ENCODE measurements at places on chromosomes 12 and 14.

DNA sequence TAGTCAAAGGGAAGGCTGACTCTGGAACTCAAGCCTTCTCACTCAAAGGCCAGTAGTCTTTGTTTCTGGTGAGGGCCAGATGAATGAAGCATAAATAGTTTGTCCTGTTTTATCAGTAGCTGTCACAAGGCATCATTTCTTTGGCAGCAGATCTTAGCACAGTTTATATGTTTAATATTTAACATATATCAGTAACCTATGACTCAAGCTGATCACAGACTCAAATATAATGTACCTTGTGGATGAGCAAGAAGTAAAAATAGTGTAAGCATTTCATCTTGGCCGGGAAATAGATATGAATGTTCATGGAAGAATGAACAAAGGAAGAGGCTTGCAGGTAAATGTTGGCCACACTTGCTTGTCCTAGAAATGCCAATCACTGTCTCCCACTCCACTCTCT lies 158.3 kb upstream of the BMP4 start:
- no peak for DNase-seq

- no peak for DNase-seq
These were observed 119.2 kb downstream of the TRMT5 start for GRCh38 chr14:60861545-60862140.

- peak; percentile 47 for DNase-seq
These were observed 2.6 kb downstream of the WNK1 start for GRCh38 chr12:754851-755562.

- no peak for DNase-seq
These were observed 33.3 kb downstream of the CCDC85C start for GRCh38 chr14:99570544-99571302.

- DNase-seq: peak; percentile 80
These were observed 122.9 kb downstream of the TSPAN9 start for GRCh38 chr12:3200032-3200617.

GRCh38 chr12:85759091-85759490 lies 77.1 kb downstream of the RASSF9 start:
- DNase-seq: no peak

DNA sequence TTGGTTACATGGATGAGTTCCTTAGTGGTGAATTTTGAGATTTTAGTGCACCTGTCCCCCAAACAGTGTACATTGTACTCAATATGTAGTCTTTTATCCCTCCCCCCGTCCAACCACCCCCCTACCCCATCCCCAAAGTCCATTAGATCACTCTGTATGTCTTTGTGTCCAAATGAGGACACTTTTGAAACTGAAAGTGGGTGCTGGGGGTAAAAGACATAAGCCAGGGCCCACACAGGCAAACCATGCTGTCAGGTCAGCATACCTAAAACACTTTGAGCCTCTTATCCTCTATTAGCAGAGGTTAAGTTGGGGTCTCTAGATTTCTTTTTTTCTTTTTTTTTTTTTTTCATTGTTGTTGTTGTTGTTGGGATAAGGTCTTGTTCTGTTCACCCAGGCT lies 31.3 kb upstream of the KICS2 start:
- no peak for DNase-seq

- DNase-seq: peak; percentile 57
These were observed 6.7 kb upstream of the CDKL1 start for GRCh38 chr14:50403419-50403818.

- DNase-seq: no peak
These were observed 38.1 kb downstream of the CIT start for GRCh38 chr12:119838826-119839600.

DNA sequence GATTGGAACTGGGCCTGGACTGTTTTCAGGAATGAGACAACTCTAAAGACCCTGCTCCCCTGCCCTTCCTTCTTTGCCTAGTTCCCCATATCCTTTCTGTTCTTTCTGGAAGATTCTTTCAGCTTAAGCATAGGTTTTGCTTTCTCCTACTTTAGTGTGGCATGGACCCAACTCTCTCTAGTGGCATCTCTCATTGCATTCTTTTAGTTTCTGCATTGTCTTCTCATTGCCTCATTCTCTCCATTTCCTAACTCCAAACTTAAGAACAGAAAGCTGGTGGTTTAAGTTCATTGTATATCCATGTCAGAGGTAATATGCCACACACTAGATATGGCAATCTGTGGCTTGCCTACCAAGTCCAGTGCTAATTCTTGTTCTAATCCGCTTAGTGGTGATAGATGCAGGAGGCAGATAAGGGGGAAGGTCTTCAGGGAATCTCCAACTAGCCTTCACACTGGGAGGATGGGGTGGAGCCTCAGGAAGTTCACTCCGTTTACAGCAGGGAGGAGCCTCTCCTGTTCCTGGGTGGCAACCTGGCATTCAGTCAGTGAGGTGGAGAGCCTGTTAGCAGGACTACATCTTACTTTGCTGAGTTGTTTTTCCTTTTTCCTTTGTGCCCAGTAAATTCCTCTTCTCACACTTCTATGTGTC lies 165.1 kb upstream of the LMNTD1 start:
- no peak for DNase-seq

DNA sequence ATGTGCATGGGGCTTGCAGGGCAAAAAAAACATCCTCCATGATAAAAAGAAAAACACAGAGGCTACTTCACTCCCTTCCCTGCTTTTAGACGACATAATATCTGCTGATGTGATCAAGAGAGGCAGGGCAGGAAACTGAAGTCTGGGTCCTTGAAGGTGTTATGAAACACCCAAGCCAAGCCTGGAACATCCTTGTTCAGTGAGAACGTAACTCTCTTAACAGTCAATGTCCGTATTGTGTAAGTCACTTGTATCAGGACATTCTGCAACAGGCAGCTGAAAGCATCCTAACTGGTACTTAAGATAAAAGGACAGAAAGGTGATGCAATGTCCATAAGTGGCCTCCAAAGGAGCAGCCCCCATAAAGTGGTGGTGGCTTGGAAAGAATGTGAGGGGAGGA lies 20.0 kb downstream of the KCNK10 start:
- no peak for DNase-seq

DNA sequence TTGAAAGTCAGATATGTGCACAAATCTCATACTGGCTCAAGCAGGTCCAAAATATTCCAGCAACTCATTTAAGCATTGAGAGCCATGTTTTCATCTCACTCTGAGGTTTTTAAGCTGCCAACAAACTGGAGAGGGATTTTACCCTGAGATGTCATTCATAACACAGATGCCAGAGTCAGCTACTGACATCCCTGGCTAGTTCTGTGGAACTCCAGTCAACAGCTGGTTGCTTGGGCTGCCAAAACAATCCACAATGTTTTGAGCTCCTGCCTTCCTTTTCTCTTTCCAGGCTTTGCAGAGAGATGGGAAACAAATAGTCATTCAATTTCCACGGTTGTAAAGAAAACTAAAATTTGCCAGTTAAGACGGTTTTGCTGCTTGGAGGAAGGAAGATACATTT lies 621.2 kb upstream of the FBXO33 start:
- no peak for DNase-seq

DNA sequence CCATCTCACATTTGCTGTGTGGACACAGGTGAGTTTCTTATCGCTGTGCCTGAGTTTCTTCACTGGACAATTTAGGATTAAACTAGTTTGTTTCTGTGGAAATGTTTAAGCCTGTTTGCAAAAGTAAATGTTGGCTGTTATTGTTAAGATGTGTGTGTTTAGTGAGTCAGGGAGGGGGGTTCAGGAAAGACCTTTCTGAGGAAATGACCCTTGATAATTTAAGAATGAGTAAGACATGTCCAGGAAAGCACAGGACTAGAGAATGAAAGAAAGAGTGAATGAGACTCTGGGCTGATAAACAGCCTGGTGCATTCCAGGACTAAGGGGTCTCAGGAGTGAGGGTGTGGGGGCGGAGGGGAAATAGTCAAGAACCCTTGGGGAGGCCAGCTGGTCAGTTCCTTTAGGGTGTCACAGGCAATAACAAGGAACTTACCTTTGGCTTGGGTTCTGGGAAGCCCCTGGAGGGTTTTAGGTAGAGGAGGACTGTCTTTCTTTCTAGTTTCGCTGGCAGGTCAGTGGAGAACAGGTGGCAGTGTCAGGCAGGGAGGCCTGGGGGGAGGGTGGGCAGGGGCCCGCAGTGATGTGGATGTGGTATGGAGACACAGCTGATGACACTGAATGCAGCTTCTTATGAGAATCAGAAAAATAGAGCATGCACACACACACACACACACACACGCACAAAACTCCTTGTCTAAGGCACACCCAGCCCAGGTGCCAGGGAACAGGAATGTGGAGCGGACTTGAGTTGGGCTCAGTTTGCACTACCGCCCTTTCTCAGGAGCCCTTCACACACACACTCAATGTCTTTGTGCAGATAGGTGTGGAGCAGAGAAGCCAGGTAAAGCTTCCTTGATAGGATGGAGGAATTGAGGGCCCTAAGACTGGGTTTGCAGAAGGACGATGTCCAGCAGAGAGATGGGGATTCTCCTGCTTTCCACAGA lies 1005.5 kb downstream of the VRK1 start:
- DNase-seq: no peak

DNA sequence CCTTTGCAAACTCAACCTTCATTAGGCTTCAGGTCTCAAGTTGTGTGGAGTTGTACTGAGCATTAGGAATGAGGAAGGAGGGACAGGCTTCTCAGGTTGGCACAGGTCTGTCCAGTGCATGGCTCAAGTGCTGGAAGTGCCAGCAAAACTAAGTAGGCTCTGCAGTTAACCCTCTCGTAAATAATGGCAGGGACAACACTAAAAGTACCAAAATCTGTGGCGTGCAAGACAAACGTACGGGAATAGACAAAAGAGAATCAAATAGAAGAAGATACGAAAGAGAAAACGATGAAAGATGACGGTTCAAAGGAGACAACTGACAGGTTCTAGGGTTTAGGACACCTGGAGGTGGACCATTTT lies 612 bp downstream of the TRAPPC6B start:
- no peak for DNase-seq

- DNase-seq: no peak
These were observed 6.4 kb downstream of the SLC15A4 start for GRCh38 chr12:128817111-128818015.

DNA sequence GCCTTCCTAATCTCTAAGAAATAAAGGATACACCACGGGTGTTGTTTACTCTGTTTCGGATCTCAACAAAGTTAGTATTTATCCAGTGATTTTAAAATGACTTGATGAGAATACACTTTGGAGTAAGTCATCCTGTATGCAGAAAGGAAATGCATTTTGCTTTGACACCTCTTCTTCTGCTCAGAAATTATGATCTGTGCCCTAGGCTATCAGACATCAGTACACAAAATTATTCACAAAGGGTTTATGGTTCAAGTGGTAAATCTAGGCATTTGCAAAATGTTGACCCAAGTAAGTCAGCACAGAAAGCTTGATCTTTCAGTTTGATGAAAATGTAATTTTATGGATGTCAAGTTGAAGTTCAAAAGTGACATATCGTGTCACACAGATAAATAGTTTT lies 248.5 kb downstream of the ATP23 start:
- DNase-seq: no peak

GRCh38 chr14:104286086-104286485 lies 147.7 kb downstream of the KIF26A start:
- no peak for DNase-seq

GRCh38 chr14:104973385-104974145 lies 4.6 kb downstream of the AHNAK2 start:
- DNase-seq: no peak

GRCh38 chr14:101603096-101603495 lies 41.8 kb downstream of the DIO3 start:
- DNase-seq: no peak
